Inflammatory macrophage treated with lipopolysaccharide for 1 hour (primary cell): ENCODE measurements at places on chromosomes 12 and 14.
A peak's percentile ranks its signal among the peaks of the same experiment; 100 is the strongest.

DNA sequence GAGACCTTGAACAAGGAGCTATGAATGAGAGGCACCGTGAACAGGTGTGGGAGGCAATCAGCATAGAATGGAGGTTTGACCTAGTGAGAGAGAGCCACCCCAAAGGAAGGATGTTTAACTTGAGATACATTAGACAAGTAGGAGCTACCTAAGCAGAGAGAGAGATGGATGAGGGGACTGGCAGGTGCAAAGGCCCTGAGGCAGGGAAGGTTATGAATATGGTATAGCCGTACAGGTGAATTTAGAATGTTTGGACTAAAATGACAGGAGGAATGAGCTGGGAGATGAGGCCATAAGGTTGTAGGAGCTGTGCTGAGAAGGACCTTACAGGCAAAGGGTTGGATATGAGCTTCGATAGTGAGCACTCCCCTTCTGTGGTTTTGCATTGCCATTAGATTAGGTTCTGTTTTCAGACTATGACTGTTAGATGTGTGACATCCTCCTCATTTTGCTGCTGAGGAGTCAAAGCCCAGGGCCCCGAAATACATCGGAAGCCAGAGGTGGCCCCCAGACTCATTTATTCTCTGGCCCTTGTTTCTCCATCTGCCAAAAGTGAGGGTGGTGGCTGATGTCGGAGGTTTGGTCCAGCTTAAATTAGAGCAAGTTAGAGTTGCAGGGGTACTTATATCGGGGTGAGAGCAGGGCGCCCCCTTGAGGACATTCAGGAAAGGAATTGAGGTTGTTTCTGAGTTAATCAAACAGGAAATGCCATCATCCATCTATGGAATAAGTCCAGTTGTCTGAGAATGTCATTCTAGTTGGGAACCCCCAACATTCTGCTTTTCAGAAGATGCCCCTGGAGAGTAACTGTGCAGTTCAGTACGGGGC lies 29.4 kb downstream of the SLC24A4 start:
- peak; percentile 74 for DNase-seq

- DNase-seq, result no peak
These were observed 15.0 kb upstream of the NT5DC3 start for GRCh38 chr12:103855896-103856657.

DNA sequence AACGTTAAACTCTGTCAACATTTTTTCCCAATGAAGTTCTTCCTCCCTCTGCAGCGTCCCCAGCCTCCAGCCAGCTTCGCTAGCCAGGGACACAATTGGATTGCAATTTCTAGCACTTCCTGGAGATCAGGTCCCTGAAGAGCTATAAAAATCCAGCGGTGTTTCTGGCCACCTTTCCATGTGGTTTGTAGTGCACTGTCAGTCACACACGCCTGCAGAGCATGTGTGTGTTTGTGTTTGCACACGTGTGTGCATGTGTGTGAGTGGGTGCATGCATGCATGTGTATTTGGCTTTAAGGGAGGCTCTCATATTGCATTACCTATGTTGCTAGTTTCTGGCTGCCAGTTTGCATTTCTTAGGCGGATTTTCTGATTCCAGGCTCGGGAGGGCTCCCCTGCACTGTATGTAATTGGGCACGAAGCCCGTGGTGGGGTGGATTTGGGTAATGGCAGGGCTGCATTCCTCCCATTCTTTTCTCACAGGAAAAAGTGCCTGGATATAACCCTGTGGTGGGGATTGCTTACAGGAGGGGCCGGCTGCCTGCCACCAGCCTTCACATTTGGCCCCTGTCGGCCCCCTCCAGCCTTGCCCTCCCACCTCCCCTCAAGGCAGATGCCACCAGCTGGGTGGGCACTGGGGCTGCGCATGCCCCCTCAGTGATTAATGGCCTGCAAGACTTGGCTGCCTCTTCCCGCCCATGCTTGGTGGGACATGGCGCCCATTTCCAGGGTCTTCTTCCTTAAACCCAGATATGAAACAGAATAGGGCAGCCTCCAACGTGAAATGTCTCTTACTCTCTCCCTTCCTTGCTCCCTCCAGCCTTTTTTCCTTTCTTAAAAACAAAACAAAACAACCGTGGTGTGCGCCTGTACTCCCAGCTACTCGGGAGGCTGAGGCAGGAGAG lies 74.0 kb downstream of the TSPAN9 start:
- no peak for DNase-seq

GRCh38 chr14:74658535-74659131 lies 46.6 kb upstream of the LTBP2 start:
- DNase-seq, result no peak

- DNase-seq, result no peak
These were observed 1009.5 kb upstream of the TMEM132C start for GRCh38 chr12:127257366-127257935.

- no peak for DNase-seq
These were observed 163.4 kb upstream of the DDHD1 start for GRCh38 chr14:53316504-53316903.

GRCh38 chr12:123950476-123951349 lies 21.9 kb downstream of the CCDC92 start:
- DNase-seq, result no peak

DNA sequence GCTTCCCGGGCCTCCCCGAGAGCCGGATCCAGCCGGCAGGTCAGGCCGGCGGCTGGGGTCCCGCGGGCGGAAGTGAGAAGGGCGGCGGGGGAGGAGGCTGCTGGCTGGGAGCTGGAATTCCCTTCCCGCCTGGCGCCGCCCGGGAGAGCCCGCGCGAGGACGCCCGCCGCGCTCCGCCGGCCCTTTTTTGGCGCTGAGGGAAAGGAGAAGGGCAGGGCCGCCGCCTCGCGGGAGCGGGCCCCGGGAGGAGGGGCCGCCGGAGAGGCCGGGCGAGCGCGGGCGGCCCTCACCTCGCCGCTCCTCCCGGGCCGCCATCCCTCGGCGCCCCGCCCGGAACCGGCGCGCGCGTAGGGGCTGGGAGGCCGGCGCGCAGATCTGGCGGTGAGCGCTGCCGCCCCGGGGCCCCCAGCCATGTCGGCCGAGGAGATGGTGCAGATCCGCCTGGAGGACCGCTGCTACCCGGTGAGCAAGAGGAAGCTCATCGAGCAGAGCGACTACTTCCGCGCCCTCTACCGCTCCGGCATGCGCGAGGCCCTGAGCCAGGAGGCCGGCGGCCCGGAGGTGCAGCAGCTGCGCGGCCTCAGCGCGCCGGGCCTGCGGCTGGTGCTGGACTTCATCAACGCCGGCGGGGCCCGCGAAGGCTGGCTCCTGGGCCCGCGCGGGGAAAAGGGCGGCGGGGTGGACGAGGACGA lies at the start of the genes KLHL42 and MANSC4:
KLHL42 (plus strand) TSS at position 314 of the 692 bp plus-strand sequence; CDS start at position 412, 98 bp downstream.
MANSC4 (minus strand) TSS at position 317 of the 692 bp plus-strand sequence. CDS start 8,960 bp downstream, outside the sequence.
- peak; percentile 59 for DNase-seq

GRCh38 chr14:55662752-55663151 lies 82.7 kb downstream of the KTN1 start:
- DNase-seq, result no peak

GRCh38 chr12:115049614-115050013 lies 365.6 kb upstream of the TBX3 start:
- DNase-seq, result no peak

- DNase-seq, result no peak
These were observed 110.3 kb upstream of the NCOR2 start for GRCh38 chr12:124677552-124678356.

DNA sequence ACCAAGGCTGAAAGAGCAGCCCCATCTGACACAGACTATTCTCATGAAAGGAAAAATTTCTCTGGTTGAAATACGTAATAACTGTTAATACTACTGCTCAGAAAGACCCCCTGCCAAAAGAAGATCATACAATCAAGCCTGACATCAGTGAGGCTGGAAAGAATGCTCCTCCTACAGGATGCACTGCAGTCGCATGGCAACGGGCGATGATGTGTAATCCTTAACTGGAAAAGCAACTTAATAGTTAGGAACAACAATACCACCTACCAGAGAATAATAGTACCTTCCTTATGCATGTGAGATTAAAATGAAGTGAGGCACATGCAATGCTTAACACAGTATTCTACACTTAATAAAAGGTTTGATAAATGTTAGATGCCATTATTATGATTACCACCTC lies 1.2 kb upstream of the GOLGA5 start:
- DNase-seq, result no peak

- DNase-seq, result no peak
These were observed 438.4 kb upstream of the OR4E1 start for GRCh38 chr14:22112004-22112403.

DNA sequence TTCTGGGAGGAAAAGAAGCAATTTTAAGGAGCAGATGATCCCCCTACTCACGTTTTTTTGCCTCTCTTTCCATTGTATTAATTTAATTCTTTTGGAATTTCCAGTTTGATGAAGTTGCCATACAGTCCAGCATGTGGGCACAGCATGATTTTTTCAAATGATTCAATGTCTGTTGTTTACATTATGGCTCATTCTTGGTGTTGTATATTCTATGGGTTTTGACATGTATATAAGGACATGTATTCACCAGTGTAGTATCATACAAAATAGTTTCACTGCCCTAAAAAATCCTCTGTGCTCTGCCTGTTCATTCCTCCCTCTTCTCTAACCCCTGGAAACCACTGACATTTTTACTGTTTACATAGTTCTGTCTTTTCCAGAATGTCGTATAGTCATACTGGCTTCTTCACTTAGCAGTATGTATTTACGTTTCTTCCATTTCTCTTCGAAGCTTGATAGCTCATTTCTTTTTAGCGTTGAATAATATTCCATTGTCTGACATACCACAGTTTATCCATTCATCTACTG lies 13.3 kb upstream of the KLHDC2 start:
- no peak for DNase-seq

DNA sequence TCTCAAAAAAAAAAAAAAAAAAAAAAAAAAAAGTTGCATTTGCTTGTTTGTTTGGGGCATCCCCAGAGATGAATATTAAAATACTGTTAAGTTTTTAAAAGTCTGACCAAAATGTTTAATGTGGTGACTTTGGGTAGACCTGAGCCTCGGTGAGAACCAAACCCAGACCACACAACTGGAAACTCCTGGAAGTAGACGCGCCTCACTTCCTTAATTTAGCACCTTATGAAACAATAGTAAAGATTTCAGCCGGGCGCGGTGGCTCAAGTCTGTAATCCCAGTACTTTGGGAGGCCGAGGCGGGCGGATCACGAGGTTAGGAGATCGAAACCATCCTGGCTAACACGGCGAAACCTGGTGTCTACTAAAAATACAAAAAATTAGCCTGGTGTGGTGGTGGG lies 9.3 kb downstream of the NFKBIA start:
- DNase-seq, result peak; percentile 72

- DNase-seq, result peak; percentile 32
These were observed 8.9 kb downstream of the AJUBA start for GRCh38 chr14:22973217-22974032.

DNA sequence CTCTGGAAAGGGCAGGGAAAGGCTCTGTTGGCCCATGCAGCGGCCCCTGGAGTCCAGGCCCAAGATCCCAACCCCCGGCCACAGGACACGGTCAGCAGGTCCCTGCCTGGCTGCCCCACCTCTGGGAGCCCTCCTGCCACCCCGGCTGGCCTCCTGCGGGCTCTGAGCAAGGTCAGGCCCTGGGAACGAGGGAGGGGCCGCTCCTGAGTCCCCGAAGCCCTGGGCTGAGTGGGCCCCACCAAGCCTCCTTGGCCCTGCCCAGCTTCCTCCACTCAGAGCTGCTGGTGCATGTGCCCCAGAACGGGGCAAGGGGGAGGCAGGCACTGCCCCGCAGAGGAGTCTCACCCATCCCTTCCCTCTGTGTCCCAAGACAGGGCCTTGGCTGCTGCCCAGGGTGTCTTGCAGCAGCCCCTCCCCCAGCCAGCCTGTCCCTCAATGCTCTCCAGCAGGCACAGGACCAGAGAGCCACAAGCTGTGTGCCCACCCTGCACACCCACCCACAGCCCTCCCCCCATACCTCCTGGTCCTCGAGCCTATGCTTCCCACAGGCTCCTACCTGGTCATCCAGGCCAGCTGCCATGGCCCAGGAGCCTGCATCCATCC lies 7.4 kb upstream of the C14orf180 start:
- DNase-seq, result no peak

DNA sequence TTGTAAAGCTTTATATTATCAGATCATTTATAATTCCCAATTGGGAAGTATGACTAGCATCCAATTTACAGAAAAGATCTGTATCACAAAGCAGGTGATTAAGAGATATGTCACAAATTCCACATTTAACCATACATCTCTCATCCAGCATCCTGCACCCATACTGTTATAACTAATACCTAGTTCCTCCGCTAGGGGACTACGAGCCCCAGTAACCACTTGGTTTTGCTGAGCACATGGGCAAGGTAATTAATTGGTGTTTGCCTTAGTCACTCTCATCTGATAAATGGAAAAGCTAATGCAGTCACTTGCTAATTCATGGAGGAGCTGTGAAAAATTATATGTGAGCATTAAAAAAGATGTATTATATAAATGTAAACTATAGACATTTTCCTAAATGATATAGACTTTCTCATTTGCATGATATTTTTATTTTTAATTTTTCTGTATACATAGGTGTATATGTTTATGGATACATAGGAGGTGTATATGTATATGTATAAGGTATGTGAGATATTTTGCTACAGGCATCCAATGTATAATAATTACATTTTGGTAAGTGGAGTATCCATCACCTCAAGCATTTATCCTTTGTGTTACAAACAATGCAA lies 1031.8 kb downstream of the GALC start:
- DNase-seq, result no peak

DNA sequence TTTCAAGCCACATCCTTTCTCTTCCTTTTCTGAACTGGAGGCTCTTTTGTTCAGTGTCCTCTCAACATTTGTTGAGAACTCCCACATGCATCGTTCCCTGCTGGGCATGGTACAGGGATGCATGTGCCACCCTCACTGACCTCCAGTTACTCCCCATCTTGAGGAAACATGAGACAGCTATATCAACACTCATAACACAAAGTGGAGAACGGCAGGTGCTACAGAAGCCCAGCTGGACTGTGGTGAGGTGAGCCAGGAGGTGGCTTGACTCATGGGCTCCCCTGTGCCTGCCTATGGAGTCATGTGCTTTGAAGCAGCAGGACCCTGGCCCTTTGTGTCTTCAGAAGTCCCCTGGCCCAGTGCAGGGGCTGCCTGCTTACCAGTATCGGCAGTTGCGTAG lies 9.7 kb downstream of the MYH6 start:
- no peak for DNase-seq

- no peak for DNase-seq
These were observed 991.6 kb downstream of the BCL11B start for GRCh38 chr14:98280436-98280835.

GRCh38 chr14:100526057-100526456 lies 61.2 kb downstream of the BEGAIN start:
- no peak for DNase-seq

GRCh38 chr12:31813305-31813704 lies 84.5 kb upstream of the AMN1 start:
- no peak for DNase-seq
